Hippocampal formation (tissue), 2 donors: ENCODE measurements at places on chromosomes 13 and 19.

GRCh38 chr13:30965380-30965779, 32.9 kb downstream of the TEX26 start:
- DNase-seq, result no peak

GRCh38 chr13:46535825-46536224, 17.1 kb upstream of the LRCH1 start:
- no peak for DNase-seq

GRCh38 chr19:861756-862580, 2.5 kb downstream of the CFD start:
- DNase-seq, result no peak

- DNase-seq, result no peak
Measured at GRCh38 chr19:4980838-4981680, 12.1 kb downstream of the KDM4B start.

- DNase-seq, result no peak
Measured at GRCh38 chr19:42092350-42092749, 16.4 kb downstream of the ZNF574 start.

GRCh38 chr13:106738186-106738678, 170.3 kb upstream of the ARGLU1 start:
- DNase-seq, result no peak

DNA sequence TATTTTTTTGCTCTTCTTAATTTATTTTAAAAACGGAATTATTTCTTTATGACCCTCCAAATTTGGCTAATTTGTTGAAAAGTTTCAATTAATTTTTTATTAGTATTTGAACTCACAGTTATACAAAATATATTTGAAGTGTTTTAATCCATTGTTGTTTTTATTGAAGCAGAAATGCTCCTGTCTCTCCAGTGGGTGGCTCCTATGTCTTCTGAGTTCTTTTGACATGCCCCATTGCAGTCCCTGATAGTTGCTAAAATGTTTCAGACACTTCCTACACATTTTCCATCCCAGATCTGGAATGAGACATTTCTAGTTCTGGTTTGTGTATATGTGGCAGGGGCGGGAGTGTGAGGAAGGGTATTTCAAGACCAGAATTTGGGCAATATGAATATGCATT, 579.4 kb upstream of the PRR20A start:
- no peak for DNase-seq

GRCh38 chr13:99294198-99294597, 13.0 kb downstream of the GPR183 start:
- no peak for DNase-seq
